NCI-H187 (cell line): ENCODE measurements at places on chromosomes 12 and 14.

- DNase-seq: no peak
These were observed 1.1 kb downstream of the DCTN2 start for GRCh38 chr12:57545809-57546437.

DNA sequence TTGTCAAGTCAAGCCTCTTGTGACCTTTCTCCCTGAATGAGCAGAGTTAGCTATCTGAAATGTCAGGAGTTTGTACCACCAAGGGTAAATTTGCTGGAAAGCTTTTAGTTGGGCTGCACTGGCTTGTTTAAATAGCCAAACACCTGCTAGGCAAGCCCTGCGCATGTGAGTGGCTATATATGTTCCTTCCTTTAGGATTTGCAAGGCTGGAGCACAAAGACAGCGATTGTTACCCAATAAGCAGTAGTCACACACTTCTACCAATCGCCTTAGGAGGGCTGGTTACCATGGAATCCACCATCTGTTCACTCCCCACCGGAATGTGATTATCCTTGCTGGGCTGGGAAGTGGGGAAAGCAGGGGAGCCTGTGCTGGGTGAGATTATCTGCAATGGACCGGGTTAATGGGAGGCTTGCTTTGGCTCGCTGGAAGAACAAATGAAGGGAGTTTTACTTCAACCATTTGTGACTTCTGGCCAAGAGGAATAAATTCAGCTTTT lies 102.5 kb downstream of the FGD4 start:
- DNase-seq: peak; percentile 84

DNA sequence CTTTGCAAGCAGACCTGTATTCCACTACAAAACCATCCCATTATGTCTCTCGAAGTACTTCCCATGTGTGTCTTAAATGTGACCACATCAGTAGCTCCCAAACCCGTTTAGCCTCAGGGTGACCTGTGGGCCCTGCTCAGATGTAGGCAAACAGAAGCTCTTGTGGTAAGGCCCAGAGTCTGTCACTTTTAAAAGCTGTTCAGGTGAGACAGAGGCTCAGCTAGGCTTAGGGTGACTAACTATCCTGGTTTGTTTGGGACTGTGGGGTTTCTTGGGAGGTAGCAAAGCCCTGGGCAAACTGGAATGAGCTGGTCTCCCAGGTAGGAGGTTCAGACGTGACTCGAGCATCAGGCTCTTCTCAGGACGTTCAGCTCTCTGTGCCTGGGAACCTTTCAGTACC lies 64.5 kb upstream of the VASH1 start:
- DNase-seq: no peak

GRCh38 chr12:23376238-23376637 lies 573.2 kb downstream of the SOX5 start:
- no peak for DNase-seq

- no peak for DNase-seq
These were observed 5.1 kb downstream of the AHNAK2 start for GRCh38 chr14:104973135-104973384.

- DNase-seq: no peak
These were observed 91.2 kb downstream of the PPM1H start for GRCh38 chr12:62843716-62844115.

DNA sequence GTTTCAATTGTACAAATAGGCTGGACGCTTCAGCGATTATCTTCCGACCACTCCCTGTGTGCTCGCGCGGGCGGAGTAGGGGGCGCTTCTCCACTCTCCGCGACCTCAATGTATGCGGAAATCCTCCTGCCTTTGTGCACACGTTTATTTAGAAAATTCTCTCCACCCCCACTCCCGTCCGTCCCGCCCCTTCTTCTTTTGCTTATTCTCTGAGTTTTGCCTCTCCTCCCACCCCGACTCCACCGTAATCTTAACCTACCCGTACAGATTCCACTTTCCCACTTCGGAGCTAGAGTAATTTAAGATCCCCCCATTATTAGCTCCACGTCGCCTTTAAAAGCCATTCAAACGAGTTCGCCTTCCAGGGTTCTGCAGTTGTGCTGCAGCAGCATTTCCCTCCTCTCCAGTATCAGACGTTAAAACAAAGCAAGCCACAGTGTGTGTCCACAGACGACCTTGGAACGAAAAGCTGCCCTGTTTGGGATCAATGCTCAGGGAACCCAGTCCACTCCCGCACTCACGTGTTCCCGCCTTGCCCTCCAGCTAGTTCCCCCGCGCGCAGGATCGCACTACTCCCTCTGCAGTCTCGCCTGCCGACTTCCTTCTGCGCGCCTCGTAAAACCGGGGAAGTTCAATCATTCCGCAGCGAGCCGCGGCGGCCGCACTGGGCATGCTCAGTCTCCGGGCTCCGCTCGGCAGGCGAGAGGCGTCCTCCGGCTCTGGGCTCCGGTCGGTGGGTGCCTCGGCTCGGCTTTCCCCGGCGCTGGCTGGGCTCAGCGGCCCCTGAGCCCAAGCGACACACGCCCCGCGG lies at the start of gene ANO6:
TSS of gene ANO6 (plus strand) at position 677 of the 811 bp plus-strand sequence. CDS start 227 bp downstream, outside the sequence.
- DNase-seq: peak; percentile 80

DNA sequence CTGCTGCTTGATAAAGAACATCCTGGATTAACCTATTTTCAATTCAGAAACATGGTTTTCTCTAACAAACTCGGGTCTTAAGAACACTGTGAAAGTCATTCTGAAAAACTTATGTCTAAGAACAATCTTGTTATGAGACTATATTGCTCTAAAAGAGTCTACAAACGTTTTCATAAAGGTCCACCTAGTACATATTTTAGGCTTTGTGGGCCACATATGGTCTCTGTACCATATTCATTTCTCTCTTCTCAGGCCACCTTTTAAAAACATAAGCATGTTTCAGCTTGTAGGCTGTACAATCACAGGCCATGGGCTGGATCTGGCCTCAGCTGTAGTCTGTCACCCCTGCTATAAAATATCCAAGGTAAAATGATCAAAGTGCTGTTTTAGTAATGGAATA lies 39.9 kb downstream of the PPP4R3A start:
- no peak for DNase-seq

DNA sequence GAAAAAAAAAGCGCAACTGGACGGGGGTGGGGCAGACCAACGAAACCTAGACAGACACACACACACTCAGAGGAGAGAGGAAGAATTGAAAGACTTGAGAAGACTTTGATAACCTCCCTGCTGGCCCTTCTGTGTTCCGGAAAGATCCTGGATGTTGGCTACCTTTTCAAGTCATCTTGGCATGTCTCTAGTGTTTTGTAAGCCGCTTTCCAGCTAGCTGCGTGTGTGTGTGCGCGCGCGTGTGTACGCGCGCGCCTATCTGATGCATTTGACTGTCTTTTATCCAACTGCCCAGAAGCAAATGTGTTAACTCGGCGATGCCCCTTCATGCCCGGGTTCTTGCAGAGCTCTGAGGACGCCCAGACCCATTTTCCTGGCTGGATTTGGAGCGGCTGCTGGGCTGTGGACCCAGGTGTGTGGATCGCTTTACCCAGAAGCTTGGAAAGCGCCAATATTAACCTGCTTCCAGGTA lies 664 bp downstream of the LRFN5 start:
- DNase-seq: peak; percentile 59

GRCh38 chr12:123153906-123154305 lies 3.0 kb upstream of the PITPNM2 start:
- DNase-seq: no peak
